ENCODE measurements at places on chromosomes 4 and X.

GRCh38 chr4:37879365-37879764 lies 11.5 kb upstream of the TBC1D1 start:
- DNase-seq = no peak

- DNase-seq = no peak
These were observed 38.7 kb upstream of the INTS6L start for GRCh38 chrX:135481696-135482179.

GRCh38 chr4:153036931-153037482 lies 100.9 kb downstream of the FHDC1 start:
- DNase-seq = no peak

GRCh38 chr4:26010304-26010703 lies 96.3 kb downstream of the SMIM20 start:
- no peak for DNase-seq

GRCh38 chr4:128916832-128917231 lies 107.3 kb downstream of the JADE1 start:
- no peak for DNase-seq

- no peak for DNase-seq
These were observed 77.5 kb downstream of the IQCM start for GRCh38 chr4:149738156-149738555.

- no peak for DNase-seq
These were observed 5.5 kb upstream of the UGT2B17 start for GRCh38 chr4:68581383-68582338.

DNA sequence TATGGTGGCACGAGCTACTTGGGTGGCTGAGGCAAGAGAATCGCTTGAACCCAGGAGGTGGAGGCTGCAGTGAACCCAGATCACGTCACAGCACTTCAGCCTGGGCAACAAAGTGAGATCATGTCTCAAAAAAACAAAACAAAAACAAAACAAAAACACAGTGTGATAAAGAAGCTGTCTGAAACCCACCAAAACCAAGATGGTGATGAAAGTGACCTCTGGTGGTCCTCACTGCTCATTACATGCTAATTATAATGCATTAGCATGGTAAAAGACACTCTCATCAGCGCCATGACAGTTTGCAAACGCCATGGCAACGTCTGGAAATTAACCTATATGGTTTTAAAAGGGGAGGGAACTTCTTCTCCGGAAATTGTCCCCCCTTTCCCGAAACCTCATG lies 29.4 kb upstream of the OPHN1 start:
- DNase-seq = peak; percentile 7

DNA sequence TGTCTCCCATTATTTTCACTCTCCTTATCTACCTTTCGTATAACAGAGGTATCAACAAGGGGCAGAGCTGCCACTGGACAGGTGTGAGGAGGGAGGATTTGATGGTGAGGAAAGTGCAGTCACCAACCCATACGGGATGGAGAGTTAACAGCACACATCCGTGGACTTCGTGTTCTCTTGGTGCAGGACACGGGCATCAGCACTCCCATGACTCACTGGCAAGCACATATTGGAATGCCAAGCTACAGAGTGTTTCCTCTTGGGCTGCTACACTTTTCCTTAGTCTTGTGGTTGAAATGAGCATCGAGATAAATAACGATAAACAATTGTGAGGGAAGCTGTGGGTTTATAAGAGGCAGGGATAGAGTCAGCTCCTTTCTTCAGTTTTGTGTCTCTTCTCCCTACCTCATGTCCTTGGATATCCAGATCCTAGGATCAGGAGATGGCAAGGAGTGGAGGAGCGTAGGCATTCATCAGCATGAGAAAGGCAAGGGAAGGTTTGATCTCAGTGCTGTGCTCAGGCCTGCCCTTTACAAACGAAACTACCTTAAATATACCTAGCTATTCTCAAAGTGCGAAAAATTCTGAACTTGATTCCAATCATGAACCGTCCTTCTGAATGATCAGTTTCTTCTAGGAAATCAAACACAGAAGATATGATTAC lies 96.3 kb downstream of the ZNF827 start:
- DNase-seq = no peak

- DNase-seq = no peak
These were observed 196.5 kb upstream of the HS3ST1 start for GRCh38 chr4:11625211-11625610.

GRCh38 chrX:134443461-134443860 lies 16.5 kb upstream of the HPRT1 start:
- no peak for DNase-seq

GRCh38 chrX:102042372-102043325 lies 82.8 kb upstream of the TCEAL2 start:
- DNase-seq = no peak

GRCh38 chr4:121728798-121729226 lies 32.0 kb upstream of the ANXA5 start:
- DNase-seq = no peak

GRCh38 chrX:44447214-44447613 lies 95.4 kb downstream of the FUNDC1 start:
- no peak for DNase-seq

- DNase-seq = no peak
These were observed 456.5 kb upstream of the NDST3 start for GRCh38 chr4:117577686-117578311.

DNA sequence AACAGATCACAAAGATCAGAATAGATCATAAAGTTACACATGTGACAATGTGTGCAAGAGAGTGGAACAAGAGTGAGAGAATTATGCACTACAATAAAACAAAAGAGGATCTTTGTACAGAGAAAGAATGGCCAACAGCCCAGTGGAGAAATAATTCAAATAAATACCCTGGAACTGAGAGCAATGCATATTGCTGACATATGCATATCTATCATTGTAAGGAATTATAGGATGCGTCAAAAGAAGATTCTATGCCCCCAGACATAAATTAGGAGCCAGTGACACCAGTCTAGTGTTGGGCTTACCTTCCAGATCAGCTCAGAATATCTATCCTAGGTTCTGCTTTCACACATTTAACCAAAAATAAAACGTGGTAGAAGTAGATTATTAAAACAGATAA lies 320.1 kb upstream of the VCX start:
- DNase-seq = no peak

GRCh38 chrX:154724993-154725756 lies 25.7 kb downstream of the GAB3 start:
- no peak for DNase-seq

- no peak for DNase-seq
These were observed 113.2 kb upstream of the PPP2R3B start for GRCh38 chrX:499870-500364.

GRCh38 chr4:39898015-39898414 lies 79.7 kb downstream of the PDS5A start:
- no peak for DNase-seq

DNA sequence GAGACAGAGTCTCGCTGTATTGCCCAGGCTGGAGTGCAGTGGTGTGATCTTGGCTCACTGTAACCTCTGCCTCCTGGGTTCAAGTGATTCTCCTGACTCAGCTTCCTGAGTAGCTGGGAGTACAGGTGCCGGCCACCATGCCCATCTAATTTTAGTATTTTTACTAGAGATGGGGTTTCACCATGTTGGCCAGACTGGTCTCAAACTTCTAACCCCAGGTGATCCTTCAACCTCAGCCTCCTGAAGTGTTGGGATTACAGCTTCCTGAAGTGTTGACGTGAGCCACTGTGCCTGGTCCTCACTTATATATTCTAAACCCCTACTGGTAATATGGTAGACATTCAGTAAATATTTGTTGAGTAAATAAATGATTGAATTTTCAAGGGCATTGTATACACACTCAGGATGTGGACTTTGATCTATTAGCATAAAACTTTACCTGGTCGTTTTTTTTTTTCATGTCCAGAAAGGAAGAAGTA lies 33.0 kb downstream of the MTHFD2L start:
- no peak for DNase-seq

DNA sequence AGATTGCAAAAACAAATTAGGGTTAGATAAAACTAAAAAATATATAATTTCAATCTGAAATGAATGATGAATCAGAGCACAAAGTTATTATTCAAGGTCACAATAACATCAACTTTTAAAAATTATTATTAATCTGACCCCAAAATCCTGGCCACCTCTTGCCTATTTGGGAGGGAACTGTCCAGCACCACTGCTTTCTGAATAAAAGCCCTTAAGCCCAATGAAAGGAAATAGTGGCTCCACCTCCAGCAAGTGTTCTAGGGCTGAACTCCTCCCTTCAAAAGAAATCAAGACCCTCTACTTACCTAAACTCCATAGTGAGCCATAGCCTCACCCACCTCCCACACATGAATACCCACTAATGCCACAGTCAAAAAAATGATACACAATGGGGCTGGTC lies 208.2 kb downstream of the PARM1 start:
- no peak for DNase-seq

- DNase-seq = no peak
These were observed 395.6 kb upstream of the DIPK2B start for GRCh38 chrX:45596188-45596808.

DNA sequence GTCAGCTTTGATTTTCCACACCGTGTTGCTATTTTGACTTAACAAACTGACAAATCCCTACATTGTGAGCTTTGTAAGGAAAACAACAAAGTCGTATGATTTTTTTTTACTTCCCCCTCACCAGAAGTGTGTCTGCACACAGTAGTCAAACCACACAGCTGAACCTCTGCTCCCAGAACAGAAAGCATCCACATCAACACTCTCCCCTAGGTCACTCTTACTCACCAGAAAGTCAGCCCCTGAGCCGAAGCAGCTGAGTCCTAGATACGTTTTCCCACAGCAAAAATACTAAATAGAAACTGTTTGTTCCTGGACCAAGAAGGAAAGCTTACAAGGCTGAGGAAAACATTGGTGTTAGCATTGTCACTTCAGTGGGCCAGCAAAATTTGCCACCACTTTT lies 305.7 kb downstream of the DHX15 start:
- no peak for DNase-seq

DNA sequence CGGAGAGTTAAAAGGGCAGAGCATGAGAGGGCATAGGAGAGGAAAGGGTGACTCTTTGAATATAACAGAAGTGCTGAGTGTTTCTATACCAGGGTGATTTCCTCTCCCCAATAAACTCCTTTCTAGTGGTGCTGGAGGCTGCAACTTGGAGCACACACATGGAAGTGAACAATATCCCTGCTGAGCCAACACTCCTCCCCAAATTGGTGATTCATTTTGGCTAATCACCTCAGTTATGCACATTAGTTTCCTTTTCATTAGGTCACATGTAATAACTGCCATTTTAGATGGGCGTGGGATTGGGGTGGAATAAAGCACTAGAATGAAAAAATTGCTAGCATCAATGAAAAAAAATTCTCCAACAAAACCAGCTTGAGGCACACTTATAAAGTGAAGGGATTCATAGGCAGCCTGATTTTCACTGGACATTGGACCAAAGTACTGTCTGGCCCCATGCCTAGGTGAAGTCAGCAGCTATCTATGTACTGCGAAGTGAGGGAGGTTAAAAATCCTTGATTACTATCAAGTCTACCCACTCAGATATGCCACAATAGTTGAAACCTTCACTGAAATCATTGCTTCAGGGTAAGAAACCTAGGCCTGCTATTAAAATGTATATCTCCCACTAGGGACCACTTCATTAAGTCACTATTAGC lies 174.0 kb downstream of the GLUD2 start:
- DNase-seq = no peak

DNA sequence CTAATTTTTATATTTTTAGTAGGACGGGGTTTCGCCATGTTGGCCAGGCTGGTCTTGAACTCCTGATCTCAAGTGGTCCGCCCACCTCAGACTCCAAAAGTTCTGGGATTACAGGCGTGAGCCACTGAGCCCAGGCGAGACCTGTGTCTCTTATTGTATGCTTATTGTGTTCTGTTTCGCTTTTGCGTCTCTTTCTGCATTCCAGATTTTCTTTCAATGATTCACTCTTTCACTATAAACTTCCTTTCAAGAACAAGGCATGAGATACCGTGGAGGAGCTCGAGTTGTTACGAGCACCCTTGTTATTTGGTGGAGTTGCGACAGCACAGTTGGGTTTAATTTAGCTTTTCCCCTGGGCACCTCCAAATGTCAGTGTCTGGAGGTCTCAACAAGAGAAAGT lies 366.7 kb upstream of the FAT1 start:
- no peak for DNase-seq

DNA sequence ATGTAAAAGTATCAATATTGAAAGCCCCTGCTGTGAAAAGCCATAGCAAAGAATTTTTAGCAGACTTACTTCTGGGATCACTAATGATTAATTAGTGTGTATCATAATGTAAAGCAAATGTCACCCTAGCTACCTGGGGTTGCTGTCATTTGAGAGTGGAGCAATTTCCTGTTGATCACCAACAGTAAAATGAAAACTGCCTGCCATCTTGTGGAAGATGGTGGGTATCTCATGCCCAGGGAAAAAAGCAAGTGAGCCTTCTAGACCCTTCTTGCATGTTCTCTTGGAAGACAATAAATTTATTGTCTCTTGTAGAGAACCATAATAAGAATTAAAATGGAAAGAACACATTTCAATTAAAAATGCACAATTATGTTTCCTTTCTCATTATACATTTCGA lies 360.2 kb downstream of the ZIC3 start:
- DNase-seq = no peak

DNA sequence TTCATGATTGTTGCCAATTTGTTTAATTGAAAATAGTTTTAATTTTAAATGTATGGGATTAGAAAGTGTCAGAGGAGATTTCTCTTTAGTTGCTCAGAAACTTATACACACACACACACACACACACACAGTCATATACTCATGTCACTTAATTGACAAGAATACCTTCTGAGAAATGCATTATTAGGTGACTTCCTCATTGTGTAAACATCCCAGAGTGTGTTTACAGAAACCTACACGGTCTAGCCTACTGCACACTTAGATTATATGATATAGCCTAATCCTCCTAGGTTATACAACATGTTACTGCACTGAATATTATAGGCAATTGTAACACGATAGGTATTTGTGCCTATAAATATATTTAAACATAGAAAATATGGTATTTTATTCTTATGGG lies 1327.4 kb downstream of the FSTL5 start:
- DNase-seq = no peak

- no peak for DNase-seq
These were observed 2.3 kb downstream of the MAP3K15 start for GRCh38 chrX:19512961-19513360.

- no peak for DNase-seq
These were observed 25.5 kb upstream of the RXFP1 start for GRCh38 chr4:158496030-158496741.

DNA sequence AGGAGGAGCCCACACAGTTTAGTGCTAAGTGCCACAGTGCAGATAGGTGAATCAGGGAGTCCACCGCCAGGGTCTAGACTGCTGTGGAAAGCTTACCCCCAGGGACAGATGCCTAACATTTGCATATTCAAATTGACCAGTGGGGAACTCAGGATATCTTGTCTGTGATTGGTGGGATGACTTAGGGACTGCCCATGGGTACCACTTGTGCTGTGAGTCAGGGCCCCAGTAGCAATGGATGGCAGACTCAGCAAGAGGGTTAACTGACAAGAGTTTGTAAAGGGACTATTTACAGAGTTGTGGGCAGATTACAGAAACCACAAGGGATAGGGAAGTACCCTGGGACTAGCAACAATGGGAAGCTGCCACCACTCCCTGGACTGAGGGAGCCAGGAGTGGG lies 282.1 kb downstream of the BCOR start:
- DNase-seq = no peak

Data from AG09319 (cell line).